ENCODE measurements at places on chromosomes 7 and 10. TPM values are rescaled to one million over a fixed set of nuclear protein-coding genes. Genes with fewer than 3 reads are reported as not detected.

Gene SLC13A1
- total RNA-seq: 7.5 TPM

Gene CEP55
- not detected for total RNA-seq

Gene GJC3
- total RNA-seq: not detected

Gene SPDYE3
- total RNA-seq: not detected

DNA sequence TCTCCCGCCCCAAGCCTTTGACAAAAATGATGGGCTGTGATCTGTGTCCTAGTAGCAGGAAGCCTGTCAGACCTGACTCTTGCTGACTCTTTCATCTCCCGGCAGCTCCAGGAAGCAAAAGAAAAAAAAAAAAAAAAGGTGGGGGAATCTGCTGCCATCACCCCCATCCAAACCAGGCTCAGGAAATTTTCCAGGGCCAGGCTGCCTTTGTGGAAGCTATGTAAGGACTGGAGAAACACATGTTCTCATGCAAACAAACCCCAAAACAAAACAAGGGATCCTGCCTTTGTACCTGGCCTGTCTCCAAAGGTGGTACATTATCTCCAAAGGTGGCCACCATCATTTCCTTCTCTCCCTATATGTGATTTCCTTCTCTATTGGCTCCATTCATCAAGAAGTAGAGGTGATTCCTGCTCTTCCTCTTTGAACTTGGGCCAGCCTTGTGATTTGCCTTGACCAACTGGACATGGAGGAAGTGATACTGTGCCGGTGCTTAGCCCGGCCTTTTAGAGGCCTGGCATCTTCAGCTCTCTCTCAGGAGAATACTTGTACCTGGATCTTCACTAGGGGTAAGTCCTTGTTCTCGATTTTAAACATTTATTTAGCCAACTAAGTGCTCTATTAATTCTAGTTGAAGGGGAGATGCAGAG is 192.2 kb upstream of the SVIL start:
- no peak overlapping the region for H3K27ac ChIP-seq
- no peak for DNase-seq
- H3K27me3 ChIP-seq: no peaks in the 10 kb centered on the region
- no peak overlapping the region for H3K4me3 ChIP-seq

DNA sequence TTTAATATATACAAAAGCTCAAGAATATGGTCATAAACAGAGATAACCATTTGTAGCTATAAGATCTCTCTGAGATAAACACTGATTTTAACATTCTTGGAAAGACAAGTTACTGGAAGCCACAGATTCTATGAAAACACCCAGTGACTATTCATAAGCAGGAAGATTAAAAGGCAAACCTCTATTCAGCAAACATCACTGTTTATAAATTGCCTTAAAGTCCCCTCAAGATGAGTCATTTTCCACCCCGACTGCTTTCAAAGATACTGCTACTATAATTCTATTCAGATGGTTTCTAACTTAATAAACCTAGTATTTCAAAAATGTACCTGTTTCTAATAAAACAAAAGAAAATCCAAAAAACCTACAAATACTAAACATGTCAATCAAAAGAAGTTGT is 21.0 kb downstream of the TM9SF3 start:
- no peak overlapping the region for H3K4me3 ChIP-seq
- no peak for DNase-seq
- no peaks in the 10 kb centered on the region for H3K36me3 ChIP-seq
- peaks cover 16% of the 10 kb centered on the region for H3K4me1 ChIP-seq
- H3K27me3 ChIP-seq: no peaks in the 10 kb centered on the region

Gene FAM25G
- not detected for total RNA-seq

DNA sequence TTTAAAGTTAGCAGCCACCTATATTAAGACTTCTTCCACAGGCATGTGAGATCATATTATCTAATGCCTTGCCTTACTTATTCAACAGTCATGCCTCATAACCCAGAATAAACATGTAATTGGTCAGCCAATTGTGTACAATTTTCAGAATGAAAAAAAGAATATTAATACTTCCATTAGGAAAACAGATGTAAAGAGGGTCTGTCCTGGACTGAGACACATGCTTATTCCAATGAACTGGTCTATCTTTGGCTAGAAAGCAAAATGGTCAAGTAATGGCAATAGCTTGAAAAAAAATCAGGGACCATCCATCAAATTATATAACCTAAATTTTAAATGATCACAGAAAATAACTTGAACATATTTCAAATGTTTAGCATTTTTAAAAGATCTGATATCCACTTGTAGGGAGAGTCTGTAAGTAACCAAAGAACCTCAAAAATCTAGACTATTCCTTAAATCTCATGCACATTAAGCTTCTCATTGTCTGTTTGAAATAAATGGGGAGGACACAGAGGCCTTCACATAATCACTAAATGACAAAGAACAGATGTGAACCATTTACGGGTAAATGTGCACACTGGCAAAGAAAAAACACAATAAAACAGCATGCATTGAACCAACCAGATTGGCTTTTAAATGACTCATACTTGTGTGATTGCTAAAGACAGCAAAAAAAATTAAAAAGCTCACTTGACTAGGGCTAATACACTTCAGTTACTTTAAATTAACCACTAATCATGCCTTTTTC is 568.8 kb upstream of the PCDH15 start:
- H3K4me1 ChIP-seq: no peaks in the 10 kb centered on the region
- no peak overlapping the region for H3K4me3 ChIP-seq
- no peaks in the 10 kb centered on the region for H3K36me3 ChIP-seq
- no peak overlapping the region for H3K27ac ChIP-seq

DNA sequence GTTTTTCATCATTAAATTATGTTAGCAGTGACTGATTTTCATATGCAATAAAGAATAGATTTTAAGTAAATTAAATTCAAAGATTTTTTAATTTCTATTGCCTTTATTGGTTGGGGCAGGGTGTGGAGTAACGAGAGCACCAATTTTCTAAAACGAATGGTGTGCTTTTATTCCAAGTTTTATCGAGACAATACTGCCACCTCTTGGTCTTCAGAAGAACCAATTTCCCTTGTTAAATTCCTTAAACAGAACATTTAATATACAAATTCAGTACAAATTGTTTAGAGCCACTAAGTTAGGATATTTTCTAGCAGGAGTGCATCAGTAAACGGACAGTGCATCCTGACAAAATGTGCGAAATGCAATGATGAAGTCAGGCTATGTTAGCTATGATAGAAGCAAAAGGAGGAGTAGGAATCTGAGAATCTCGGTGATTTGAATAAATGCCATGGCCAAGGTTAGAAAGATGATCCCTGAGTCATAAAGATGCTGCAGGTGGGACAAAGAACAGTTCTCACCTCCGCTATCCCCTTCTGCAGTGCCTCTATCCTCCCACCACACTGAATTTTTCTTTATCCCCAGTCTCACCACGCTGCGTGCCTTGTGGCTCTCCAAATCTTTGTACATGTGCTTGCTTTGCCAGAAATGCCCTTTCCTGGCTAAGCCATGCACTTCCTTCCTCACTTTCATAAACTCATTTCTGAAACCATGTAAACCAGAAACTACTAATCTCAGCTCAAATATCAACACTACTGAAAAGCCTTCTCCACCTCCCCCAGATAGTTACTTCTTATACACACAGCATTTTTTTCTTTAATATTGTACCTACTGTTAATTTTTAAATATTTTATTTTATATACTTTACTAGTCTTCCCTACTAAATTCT is 31.9 kb upstream of the AGBL3 start:
- H3K36me3 ChIP-seq: no peaks in the 10 kb centered on the region
- H3K27me3 ChIP-seq: no peaks in the 10 kb centered on the region
- H3K4me3 ChIP-seq: no peak overlapping the region
- H3K4me1 ChIP-seq: no peaks in the 10 kb centered on the region

DNA sequence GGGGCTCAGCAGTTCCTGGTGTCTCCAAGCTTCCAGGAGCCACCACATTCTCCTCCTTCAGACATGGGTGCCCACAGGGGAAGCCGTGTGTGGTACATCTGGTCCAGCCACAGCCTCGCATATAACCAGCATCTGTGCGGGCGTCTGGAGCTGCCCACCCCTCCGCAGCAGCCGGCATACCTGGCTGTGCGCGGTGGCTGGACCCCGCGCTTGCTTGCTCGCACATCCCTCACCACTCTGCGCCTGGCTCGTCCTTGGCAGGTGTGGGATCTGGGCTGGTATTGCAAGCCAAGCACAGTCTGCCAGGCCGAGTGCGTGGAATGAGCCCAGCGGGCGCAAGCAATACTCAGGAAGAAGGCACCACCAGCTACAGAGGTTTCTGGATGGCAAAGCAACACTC is 117.7 kb upstream of the MBL2 start:
- no peak overlapping the region for H3K4me3 ChIP-seq
- H3K27me3 ChIP-seq: no peaks in the 10 kb centered on the region
- no peak for DNase-seq
- H3K36me3 ChIP-seq: no peaks in the 10 kb centered on the region
- H3K4me1 ChIP-seq: no peaks in the 10 kb centered on the region

All from transverse colon (tissue), 4 donors.